NCI-H345 (cell line): ENCODE measurements at places on chromosomes 6 and 20.
A peak's percentile ranks its signal among the peaks of the same experiment; 100 is the strongest.

DNA sequence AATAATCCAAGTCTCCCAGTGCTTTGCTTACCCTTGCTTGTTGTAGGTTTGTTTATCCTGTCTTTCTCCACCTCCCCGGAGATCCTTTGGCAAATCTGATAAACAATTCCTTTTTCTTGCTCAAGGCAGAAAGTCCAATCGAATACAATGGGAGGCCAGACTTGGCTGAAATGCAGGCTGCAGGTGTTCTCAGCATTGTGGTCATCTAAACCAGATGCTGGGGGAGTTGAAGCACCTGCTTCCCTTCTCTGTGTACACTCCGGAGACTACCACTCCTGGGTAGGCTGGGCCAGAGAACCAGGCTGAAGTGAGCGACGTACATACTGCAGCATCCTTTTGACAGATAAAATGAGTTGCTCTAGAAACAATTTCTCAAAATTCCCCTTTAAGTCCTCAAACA lies 82.6 kb upstream of the PREP start:
- peak; percentile 51 for DNase-seq

DNA sequence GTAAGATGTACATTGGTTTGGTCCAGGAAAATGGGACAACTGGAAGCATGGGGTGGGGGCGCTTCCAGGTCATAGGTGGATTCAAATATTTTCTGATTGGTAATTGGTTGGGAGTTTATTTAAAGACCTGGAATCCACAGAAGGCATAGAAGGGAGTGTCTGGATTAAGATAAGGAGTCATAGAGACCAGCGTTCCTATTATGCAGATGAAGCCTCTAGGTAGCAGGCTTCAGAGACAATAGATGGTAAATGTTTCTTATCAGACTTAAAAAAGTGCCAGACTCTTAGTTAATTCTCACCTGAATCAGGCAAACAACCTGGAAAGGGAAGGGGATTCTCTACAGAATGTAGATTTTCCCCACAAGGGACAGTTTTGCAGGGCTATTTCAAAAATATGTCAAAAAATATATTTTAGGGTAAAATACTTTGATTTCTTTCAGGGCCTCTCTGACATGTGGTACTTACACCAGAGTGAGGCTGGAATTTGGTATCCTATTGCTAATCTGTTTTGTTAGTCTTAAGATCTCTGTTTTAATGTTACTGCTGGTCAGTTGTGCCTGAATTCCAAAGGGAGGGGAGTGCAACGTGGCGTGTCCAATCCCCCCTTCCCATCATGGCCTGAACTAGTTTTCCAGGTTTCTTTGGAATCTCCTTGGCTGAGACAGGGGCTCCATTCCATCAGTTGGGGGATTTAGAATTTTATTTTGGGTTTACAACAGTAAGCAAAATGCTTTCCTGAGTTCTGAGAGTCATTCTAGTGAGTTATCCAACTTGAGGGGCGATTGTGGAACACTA lies 25.1 kb downstream of the PIGT start:
- no peak for DNase-seq

DNA sequence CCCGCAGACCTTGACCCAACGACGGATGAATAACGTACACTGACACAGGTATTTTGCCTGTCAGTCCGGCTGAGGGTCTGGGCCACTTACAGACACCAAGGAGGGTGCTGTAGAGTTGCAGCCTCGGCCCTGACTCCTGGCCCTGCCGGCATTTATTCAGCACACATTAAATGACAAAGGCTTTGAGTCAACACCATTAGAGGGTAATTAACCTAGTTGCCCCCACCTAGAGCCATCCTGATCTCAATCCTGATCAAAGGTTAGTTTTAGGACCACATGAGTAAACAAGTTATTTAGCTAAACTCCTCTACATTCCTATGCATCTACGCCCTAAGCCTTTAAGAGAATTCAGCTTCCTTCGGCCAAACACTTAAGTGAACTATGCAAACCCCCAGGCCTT lies 11.9 kb upstream of the PM20D2 start:
- no peak for DNase-seq

DNA sequence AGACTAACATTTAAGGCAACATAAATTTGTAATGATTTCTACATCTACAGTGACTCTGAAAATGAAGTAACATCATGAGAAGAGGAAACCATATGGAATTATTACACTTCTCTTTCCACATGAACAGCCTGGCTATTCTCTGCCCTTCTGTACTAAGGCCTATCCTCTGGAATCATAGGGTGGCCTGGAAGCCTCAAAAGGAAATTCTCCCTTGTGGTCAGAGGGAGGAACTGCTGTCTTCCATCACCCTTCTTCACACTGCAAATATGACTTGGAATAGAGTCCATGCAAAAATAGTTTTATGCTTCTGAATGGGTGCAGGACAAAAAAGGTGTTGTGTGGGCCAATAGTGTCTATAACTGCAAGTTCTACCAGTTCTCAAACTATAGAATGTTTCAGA lies 44.6 kb upstream of the SH3BGRL2 start:
- no peak for DNase-seq

GRCh38 chr6:81766482-81767069 lies 14.1 kb upstream of the TENT5A start:
- DNase-seq, result peak; percentile 16

GRCh38 chr6:139433631-139434419 lies 59.4 kb upstream of the CITED2 start:
- no peak for DNase-seq
